NCI-H1694 treated with DMSO at 0.1 percent for 48 hours (cell line): ENCODE measurements at places on chromosomes 7 and 10.
A peak's percentile ranks its signal among the peaks of the same experiment; 100 is the strongest.

DNA sequence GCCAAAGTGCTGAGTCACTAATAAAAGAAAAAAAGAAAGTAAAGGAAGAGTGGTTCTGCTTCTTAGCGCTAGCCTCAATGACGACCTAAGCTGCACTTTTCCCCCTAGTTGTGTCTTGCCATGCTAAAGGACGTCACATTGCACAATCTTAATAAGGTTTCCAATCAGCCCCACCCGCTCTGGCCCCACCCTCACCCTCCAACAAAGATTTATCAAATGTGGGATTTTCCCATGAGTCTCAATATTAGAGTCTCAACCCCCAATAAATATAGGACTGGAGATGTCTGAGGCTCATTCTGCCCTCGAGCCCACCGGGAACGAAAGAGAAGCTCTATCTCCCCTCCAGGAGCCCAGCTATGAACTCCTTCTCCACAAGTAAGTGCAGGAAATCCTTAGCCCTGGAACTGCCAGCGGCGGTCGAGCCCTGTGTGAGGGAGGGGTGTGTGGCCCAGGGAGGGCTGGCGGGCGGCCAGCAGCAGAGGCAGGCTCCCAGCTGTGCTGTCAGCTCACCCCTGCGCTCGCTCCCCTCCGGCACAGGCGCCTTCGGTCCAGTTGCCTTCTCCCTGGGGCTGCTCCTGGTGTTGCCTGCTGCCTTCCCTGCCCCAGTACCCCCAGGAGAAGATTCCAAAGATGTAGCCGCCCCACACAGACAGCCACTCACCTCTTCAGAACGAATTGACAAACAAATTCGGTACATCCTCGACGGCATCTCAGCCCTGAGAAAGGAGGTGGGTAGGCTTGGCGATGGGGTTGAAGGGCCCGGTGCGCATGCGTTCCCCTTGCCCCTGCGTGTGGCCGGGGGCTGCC is at the start of gene IL6:
Gene IL6 (plus strand): TSS at position 294 of the 807 bp plus-strand sequence. CDS start 63 bp downstream, at position 357.
- peak; percentile 21 for DNase-seq

DNA sequence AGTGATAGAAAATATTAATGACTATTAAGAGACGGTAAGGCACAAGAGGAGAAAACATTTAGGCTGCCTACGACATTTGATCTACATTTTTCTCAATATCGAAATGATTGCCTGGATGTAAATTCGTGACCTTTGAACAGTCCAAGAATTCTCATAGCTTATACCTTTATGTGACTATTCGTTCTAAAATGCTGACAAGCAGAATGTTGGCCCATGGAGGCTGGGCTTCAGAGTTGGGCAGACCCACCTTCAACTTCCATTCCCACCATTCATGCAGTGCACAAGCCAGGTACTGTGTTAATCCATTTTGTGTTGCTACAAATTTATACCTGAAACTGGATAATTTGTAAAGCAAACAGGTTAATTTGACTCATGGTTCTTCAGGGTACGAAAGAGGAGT is 441.4 kb upstream of the COBL start:
- DNase-seq: no peak

- DNase-seq: no peak
These were observed 637.7 kb downstream of the ZNF716 start for GRCh38 chr7:58087536-58088190.

DNA sequence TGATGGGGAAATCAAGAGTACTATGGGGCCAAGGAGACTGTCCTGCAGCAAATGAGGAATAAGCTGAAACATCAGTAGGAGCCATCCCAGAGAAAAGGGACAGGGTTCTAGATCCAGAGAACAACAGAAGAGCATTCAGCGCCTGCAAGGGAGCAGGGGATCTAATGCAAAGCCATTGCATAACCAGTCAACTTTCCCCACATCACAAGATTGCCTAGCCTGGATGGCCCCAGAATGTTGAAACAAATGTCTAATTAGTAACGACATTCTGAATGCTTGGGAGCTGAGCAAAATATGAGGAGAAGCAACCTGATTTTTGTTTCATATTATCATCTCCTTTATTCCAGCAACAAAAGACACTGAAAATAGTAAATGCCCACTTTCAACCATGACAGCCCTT is 2.7 kb upstream of the MPP7 start:
- no peak for DNase-seq

DNA sequence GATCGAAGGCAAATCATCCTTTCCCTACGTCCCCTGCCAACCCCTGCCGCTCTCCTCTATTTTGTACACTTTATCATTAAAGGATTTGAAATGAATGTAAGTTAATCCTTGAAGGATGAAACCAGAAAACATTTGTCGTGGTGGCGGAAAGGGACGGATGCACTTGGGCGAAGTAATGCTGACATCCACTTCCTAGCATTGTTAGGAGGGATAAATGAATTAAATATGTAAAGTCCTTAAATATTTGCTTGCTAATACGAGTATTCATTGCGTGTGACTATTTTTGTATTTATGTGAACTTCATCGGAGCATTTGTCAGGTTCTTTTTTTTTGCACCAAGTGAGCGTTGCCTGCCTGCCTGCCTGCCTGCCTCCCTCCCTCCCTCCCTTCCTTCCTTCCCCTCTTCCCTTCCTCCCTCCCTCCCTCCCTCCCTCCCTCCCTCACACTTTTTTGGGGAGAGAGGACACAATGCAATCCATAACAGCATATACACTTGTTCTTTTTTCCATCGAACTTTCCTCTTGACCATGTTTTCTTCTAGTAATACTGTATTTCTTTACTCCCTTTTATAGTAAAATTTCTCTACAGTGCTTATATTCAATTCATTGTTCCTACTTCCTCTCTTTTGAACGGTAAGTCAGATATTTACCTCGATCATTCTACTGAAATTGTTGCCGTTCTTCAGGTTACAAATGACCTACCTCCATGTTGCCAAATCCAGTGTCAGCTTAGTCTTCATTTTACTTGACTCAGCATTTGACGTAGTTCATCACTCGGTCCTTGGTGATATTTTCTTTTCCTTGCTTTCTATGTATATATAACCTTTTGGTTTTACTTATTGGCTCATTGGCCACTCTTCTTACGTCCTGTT is 831 bp downstream of the CCDC7 start:
- peak; percentile 67 for DNase-seq

DNA sequence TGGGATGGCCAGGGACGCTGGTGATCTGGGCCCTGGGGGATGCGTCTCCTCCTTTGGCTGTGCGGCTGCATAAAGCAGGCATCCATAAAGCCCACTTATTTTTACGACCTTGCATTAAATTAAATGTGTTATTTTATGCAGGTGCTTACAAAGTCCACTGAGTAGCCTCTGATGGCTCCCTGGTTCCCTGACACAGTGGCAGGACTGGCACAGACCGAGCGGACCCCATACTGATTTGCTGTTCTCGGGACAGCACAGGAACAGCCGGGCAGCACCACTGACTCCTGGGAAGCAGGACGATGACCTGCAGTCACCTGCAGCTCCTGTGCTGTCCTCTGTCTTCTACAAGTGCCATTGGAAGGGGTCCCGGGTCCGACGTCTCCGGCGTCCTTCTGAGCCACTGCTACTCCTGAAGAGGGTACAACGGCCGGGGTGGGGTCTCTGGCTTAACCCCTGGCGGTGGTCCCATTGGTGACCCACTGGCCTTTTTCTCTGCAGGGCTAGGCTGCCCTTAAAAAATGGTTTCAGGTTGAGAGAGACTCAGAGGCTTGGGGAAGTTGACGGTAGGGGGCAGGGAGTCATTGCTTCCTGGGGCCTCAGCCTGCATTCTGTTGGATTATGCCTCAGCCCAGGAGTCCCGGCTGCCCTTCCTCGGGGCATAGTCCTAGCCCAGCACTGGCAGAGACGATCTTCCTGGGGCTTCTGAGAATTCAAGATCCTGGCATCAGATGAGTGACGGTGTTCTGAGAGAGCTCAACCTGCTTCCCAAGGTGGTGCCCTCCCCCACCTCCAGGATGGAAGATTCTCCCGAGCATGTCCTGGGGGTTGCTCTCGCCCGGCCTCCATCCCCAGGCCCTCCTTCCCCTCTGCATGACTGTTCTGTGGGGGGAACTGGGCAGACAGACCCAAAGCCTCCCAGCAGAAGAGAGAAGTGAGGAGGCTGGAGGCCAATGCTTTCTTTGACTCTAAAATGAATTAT is 330.1 kb downstream of the ADARB2 start:
- no peak for DNase-seq

GRCh38 chr7:27665531-27665930 is 2.8 kb upstream of the HIBADH start:
- DNase-seq: no peak

GRCh38 chr10:13953371-13953770 is 366.6 kb downstream of the PRPF18 start:
- no peak for DNase-seq

DNA sequence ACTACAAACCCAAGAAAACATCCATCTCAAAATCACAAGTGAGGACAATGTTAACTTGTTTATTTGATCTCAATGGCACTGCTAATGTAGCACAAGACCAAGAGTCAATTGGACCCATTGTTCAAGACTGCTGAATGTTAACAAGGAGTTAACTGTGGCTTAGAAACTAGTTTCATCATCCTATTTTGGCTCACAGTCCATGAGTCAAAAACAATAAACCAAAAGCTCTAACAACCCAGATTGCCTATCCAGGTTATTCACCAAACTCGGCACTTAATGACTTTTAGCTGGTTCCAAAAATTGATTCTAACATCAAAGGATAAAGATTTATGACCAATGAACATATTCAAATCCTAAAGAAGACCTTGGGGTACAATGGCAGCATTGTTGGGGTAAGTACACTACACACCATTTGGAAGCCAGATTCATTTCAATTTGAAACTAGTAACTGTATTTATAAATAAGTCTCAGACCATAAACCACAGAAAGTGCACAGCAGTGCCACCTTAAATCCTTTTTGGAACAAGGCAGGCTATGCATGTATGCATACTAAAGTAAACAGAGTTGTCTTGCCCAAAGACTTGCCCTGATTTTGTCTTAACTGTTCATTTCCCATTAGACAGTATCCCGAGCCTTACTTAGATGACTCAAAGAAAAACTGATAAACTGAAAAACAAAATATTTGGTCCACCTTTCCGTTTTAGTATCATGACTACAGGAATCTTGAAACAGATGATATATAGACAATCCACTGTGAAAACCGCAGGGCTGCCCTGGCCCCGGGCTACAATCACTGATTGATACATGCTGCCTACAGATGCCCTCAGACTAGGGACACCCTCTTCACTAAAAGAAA is 84.5 kb downstream of the SRPK2 start:
- DNase-seq: no peak

- DNase-seq: no peak
These were observed 586.3 kb downstream of the CNTNAP2 start for GRCh38 chr7:146702898-146703297.

GRCh38 chr10:123761038-123761428 is 94.9 kb downstream of the GPR26 start:
- DNase-seq: no peak

GRCh38 chr7:69633122-69633831 is 35.0 kb downstream of the AUTS2 start:
- DNase-seq: no peak

- DNase-seq: no peak
These were observed 40.2 kb downstream of the PDSS1 start for GRCh38 chr10:26737730-26738129.

DNA sequence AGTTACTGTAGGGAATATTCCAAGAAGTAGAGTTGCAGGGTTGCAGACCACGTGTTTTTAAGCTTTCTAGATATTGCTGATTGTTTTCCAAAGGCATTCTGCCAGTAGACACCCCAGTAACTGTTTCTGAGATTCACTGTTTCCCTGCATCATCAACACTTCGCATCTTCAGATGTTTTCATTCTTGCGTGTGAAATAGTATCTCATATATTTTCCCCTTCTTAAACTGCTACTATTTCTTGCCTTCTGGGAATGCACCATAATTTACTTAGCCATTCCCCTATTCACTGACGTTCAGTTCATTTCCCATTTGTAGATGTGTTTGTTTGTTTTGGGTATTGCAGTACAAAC is 30.7 kb downstream of the ALOX5 start:
- DNase-seq: no peak

GRCh38 chr7:98613601-98614425 is 3.3 kb upstream of the NPTX2 start:
- DNase-seq: no peak

- no peak for DNase-seq
These were observed 656.1 kb upstream of the FOXK1 start for GRCh38 chr7:4025694-4026615.

DNA sequence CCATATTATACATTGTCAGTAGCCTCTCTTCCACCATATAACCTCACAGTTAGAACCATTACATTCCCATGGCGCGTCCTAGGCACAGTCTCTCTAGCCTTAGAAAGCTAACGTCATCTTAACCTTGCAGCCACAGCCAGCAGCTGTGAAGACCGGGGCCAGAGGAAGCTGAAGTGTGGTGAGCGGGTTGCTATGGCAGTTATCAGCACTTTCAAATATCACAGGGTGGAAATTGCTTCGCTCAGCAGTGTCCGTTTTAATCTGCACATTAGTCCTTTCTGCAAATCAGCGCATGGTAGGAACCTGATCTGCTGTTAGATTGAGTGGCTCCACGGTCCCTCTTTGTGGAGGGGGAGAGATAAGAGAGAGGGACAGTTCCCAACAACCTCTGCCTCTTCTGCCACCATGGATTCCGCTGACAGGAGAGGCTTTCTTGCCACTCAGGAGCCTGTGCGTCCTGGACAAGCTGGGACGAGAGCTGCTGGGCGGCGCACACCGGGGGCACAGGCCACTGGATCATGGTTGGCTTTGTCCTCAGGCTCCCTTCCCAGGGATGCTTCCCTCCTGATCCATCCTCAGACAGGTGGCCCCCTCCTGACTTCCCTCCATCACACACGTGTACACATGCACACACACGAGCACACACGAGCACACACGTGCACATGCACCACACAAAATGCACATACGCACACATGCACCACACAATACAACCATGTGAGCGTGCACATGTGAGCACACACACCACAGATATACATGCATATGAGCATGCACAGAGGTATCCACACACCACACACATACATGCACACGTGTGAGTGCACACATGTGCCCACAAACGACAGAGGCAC is 93.8 kb downstream of the WDR37 start:
- DNase-seq: no peak

DNA sequence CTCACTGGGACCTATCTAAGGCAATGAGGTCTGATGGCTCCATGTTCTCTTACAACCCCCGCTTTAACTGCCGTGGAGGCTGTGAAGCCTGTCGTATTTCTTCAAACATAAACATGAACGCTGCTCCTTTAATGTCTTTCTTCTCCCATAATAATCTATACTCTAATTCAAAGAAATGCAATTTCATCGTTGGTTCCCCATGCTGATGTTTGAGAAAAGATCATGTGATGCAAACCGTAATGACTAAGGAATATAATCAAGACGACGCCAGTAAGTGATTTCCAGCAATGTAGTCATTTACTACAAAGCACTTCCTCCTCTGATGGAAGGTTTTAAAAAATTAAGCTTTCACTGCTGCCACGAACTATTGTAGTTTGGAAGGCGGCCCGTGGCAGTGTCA is 102.6 kb upstream of the NEBL start:
- no peak for DNase-seq

GRCh38 chr10:97647556-97647955 is 7.1 kb downstream of the PI4K2A start:
- DNase-seq: no peak

DNA sequence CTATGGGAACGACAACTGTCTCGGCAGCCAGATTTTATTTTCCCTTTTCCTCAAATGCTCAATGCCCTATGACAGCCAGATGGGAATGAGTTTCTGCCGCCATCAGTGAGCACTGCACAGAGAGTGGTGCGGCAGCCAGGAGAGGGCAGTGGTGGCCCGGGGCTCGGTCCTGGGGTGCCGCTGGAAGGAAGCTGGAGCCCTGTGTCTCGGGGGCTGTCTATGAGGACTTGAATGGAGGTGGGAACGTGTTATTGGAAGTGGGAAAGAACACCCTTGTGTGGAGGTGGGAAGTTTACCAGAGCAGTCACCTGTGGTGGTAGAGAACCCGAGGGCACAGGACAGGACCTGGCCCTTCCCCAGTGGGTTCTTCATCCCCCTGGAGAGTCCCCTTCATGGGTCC is 35.8 kb downstream of the JAKMIP3 start:
- no peak for DNase-seq
